Motor neuron (in vitro differentiated cells): ENCODE measurements at places on chromosomes 1 and 21.

- ATAC-seq: no peak
These were observed 402.7 kb upstream of the ADGRL2 start for GRCh38 chr1:81398041-81398440.

DNA sequence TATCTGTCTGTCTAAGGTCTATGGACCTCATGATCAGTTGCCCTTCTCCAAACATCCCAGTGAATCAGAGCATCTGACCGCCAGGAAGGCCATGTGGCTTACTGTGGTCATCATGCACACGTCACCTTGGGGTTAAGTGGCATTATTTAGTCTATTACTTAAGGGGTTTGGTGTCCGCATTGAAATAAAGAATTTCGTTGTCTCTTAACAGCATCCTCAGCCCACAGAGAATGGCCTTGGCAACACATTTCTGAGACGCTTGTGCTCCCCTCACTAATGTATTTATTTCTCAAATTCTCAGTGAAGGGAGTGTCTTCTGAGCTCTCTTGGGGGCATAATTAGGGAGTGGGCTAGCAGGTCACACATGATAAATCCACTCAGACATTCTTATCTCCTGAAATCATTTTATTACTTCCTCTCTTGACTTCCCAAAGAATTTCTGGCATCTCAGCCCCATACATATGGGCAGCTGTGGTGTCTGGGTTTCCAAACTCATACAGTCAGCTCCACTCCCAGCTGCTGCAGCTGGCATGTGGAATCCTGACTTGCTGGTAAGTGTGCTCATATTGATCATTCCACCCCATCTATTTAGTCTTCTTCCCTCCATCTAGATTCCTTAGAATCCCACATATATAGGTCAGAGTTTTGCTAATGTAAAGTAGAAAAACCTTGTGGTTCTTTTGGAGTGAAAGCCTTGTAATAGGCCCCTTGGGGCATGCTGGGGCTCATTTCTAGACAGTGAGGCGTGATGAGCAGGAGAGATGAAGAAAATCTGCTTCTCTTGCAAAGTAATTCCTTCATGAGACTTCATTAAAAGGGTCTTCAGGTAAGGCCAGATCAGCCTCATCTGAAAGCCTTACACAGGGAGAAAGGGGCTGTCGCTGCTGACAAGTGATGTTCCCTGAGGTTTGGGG lies 110.5 kb downstream of the HHAT start:
- no peak for ATAC-seq

- no peak for ATAC-seq
These were observed 83.0 kb upstream of the IVNS1ABP start for GRCh38 chr1:185400052-185400451.

GRCh38 chr1:246104927-246105326 lies 402.2 kb downstream of the SMYD3 start:
- ATAC-seq: no peak

GRCh38 chr1:7509598-7509997 lies 261.5 kb upstream of the VAMP3 start:
- no peak for ATAC-seq

- ATAC-seq: no peak
These were observed 324.4 kb downstream of the AJAP1 start for GRCh38 chr1:4978660-4979390.

- no peak for ATAC-seq
These were observed 15.0 kb upstream of the ID3 start for GRCh38 chr1:23574265-23574754.

- no peak for ATAC-seq
These were observed 3.0 kb upstream of the PDC start for GRCh38 chr1:186463926-186464325.

DNA sequence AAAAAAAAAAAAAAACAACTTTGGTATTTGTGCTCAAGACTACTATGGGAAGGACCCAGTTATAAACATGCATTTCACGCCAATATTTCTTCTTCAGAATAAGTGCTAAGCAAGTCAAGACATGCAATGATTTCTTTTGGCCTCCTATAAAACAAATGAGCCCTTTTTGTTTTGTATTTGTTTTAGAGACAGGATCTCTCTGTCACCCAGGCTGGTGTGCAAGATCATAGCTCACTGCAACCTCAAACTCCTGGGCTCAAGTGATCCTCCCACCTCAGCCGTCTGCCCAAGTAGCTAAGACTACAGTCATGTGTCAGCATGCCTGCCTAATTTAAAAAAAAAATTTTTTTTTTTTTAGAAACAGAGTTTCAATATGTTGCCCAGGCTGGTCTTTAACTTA lies 348.7 kb downstream of the PCP4 start:
- ATAC-seq: no peak

DNA sequence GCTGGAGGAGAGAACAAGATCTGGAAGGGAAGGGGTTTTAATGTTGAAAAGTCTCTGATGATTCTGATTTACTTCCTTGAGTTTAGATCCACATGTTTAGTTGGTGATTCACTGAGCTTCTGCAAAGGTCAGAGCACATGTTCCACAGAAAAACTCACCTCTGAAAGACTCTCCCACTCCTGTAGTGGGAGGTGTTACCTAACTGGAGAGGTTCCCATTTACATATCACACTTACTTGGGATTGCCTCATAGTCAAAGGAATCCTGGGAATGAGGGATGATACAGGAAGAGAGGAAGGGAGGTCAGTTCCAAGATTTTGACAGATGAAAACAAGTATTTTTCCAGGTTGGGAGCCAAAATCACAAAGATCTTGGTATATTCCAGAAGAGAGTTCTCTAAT lies 2.7 kb upstream of the NTNG1 start:
- no peak for ATAC-seq
